ENCODE measurements at places on chromosomes 11 and 22. TPM values are rescaled to one million over a fixed set of nuclear protein-coding genes. Genes with fewer than 3 reads are reported as not detected.

ST3GAL4 gene
- 15.7 TPM for total RNA-seq

RAB39A gene
- 1.3 TPM for total RNA-seq

ENTHD1 gene
- total RNA-seq = not detected

DNA sequence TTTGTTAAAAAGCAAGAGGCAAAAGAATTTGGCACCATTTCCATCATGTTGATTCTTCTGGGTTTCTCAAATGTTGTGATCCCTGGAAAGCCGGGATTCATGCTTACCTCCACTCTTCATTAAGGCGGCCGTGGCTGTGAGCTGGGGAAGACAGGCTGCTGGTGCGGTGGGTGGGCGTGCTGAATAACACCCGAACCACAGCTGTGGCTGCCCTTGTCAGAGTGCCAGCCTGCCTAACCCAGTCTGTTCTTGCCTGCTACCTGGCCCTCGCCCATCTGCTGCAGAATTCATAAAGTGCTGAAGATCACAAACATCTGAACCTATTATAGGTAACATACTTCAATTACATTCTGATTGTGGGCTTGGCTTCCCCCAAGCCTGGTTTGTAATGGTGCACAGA lies 95.8 kb upstream of the RCN1 start:
- no peak for DNase-seq

DNA sequence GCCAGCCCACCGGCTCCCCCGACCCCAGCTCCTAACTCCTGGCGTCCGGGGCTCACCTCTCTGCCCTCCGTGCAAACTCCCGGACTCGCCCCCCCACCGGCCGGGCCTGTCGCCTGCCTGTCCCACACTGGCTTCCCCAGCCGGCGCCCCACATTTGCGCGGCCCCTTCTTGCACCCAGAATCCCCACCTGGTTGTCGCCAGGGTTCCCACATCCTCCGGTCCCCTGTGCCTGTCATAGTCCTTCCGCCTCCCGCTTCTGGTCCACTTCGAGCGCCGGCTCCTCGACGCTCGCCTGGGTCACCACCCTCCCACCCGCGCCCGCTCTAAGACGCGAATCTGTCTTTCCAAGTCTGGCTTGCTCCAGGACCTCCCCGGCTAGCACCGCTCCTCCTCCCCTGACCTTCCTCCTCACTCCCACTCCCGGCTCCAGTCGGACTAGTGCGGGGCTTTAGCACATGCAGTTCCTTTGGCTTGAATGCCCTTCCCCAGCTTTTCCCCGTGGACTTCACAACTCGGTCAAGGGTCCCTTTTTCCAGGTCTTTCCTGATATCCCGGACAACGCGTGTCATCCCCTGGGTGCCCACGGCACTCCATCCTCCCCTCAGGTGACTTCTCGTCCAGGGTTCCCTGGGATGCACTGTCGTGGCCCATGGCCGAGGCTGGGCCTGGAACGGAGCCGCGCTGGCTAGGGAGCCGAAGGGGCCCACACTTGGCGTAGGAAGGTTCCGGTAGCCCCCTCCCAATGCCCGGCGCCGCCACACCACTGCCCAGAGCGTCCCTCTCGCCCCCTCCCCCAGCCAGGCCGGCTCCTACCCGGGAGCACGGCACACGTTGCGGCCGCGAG lies 635 bp downstream of the SCARF2 start:
- no peak for DNase-seq

GRCh38 chr11:16512198-16512898 lies 156.0 kb upstream of the SOX6 start:
- no peak for DNase-seq

GRCh38 chr11:90218606-90219005 lies 4.2 kb downstream of the CHORDC1 start:
- no peak for DNase-seq

GRCh38 chr22:35312198-35313059 lies 12.7 kb downstream of the TOM1 start:
- no peak for DNase-seq

MYRF gene
- 16.6 TPM for total RNA-seq

DNA sequence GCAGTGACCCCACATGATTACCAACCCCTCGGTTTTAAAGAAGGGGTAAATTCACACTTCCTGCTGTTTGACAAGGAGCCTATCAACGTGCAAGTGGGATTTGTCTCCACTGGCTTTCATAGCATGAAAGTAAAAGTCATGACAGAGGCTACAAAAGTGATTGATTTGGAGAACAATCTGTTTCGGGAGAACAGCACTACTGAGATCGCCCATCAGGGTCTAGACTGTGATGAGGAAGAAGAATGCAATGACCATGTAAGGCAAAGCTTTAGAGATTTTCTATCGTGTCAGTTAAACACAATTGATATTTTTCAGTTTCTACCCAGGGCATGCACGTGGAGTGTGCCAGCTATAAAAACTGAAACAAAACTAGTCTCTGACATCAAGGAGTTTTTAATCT lies 41.7 kb downstream of the HORMAD2 start:
- DNase-seq = no peak

WT1 gene
- 8.5 TPM for total RNA-seq

- DNase-seq = no peak
These were observed 29.9 kb downstream of the TRPC6 start for GRCh38 chr11:101553891-101554292.

DNA sequence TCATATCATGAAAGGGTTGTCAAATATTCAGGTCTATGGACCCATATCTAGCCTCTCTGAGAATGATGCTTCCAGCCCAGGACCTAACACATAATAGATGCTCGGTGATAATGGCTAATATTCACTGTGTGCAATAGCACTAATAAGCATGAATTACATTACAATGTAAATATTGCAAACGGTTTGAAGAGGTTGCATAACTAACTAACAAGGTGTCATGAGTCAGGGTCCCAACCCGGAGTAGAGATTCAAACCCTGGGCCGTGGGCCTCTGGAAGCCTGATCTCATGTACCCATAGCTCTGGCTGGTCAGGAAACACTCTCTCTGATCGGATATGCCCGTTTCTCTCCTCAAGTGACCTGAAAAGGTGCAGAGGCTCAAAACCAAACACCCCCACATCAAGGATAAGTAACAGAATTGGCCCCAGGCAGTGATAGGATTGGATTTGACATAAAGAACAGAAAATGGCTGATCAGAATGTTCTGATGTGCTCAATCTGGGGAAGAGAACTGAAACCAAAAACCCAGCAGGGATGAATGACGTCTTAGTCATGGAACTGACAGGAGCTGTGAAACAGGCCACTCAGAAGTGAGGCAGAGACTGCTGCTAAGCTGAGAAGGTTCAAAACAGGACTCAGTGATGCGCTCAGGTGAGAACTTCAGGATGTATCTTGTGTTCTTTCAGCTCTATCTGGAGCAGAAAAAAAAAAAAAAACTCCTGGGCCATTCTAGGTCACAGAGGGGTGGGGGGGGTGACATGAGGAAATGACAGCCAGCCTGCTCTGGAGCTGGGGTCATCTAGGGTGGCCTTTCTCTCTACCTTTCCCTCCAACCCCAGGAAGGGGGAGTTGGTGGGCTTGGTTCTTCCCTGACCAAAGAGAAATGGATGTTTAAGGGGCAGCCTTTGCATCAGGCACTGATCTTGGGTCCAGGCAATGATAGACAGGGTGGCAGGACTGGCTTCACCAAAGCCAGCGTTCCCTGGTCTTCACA lies 6.6 kb upstream of the KCTD17 start:
- no peak for DNase-seq

DNA sequence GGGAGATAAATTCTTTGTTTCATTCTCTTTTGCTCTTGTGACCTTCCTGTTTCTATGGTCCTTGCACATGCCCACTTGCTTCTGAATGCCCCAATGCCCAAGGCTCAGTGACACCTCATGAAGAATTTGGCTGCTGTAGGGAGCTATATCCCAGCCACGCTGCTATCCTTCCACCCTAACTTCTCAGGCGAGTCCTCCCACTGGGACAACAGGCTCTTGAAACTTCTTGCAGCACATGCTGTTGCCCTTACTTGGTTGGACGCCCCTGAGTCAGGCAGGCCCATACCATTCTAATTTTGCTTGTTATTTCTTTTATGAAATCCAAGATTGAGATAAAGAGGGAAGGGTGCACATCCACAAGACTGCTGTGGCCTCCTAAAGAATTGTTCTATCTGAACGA lies 57.6 kb upstream of the BLID start:
- no peak for DNase-seq

SMTNL1 gene
- total RNA-seq = not detected

ESAM gene
- 10.4 TPM for total RNA-seq

CFAP300 gene
- total RNA-seq = 0.96 TPM

DNA sequence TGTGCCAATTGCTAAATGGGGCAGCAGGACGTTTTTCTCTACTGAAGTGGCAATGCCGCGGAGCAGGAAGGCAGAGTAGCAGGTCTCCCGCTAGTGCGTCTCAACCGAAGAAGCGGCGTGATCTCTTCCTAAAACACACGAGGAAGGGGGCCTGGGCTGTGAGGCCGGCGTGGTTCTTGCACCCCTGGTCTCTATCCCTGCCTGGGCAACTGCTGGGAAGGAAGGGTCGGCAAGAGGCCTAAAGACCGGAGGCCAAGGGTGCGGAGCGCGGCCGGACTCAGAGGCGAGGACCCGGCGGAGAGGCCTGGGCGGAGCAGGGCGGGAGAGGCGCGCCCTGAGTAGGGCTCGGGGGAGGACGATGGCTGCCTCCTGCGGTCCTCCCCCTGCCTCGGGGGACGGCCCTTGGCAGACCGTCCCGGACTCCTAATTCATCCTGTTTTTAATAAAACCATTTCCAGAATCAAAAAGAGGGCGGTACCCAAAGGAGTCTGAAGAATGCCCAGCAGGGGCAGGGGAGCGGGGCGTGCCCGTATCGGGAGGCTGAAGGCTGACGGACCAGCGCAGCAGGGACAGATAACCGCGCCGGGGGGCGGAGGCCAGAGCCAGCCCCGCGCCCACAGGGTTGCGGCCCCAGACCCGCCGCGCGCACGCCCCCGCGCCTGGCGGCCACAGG lies 572 bp upstream of the APLP2 start:
- peak; percentile 42 for DNase-seq

GRCh38 chr22:31972180-31972579 lies 27.8 kb downstream of the YWHAH start:
- DNase-seq = no peak

FSHB gene
- total RNA-seq = not detected

- DNase-seq = no peak
These were observed 131.9 kb downstream of the WNT7B start for GRCh38 chr22:45845076-45845487.

GRCh38 chr22:19707347-19708290 lies 6.7 kb upstream of the SEPTIN5 start:
- no peak for DNase-seq

MMP1 gene
- 3.7 TPM for total RNA-seq

GRCh38 chr11:59550842-59551658 lies 39.7 kb downstream of the OR4D9 start:
- no peak for DNase-seq

DNA sequence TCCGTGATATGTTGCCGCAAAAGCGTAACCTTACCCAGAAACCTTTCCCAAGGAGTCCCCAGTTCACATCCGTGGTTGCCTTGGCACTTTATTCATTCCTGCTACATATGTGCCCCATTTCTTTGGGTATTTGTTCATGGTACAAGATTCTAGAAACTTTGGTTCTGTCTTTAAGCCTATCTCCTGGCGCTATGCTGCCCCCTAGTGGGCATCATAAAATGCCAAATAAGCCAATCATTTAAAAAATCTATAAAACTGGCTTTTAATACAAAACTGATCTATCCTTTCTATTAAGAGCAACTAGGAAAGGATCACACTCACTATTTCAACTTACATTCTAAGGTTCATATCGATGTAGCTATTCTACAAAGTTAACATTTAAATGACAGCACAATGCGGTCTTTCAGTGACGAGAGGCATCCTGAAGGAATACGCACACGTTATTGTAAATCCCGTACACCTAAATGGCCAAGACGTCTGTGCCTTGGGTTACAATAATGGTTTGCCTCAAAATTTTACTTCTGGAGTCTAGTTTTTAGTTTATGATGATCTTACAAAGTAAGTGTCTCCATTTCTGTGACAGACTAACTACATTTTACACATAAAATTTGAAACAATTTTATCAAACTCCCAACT lies 16.2 kb downstream of the PIWIL3 start:
- DNase-seq = no peak

CCDC188 gene
- total RNA-seq = 0.55 TPM

DNA sequence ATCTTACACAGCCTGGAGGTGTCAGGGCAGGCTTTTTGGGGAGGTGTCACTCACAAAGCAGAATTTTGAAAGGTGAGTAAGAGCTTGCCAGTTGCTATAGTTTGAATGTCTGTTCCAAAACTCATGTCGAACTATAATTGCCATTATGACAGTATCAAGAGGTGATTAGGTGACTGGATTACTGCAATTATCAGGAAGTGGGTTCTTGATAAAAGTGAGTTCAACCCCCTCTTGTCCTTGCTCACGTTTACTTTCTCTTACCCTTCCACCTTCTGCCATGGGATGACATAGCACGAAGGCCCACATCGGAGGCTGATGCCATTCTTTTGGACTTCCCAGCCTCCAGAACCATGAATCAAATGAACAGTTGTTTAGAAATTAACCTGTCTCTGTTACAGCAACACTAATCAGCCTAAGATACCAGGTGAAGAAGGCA lies 4.7 kb upstream of the C11orf86 start:
- DNase-seq = no peak

DNA sequence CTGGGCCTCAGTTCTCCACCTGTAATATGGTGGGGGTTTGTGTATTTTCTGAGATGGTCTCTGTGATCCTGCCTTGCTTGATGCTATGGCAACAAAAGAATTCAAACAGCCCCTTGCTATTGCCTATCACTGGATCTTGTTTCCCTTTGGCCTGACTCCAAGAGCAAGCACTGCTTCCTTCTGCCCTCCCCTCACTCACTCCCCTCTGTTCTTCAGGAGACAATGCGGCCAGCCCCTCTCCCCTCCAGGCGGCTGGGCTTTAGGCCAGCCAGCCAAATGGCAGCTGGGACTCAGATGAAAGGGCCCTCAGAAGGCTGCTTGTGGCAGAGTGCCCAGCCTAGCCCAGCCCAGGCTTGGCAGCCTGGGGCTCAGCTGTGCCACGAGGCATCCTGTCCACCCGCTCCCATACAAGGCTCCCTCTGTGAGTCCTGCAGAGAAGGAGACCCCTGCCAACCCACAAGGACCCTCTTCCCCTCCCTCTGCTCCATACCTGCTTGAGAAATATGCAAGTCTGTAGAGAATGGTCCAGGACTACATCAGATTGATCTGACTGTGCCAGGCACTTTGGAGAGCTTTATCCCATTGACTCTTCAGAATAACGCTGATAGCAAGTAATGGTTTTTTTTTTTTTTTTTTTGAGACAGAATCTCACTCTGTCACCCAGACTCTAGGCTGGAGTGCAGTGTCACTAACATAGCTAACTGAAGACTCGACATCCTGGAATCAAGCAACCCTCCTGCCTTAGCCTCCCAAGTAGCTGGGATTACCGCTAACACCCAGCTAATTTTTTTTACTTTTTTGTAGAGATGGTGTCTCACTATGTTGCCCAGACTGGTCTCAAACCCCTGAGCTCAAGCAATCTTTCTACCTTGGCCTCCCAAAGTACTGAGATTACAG lies 7.6 kb upstream of the KCTD14 start:
- DNase-seq = no peak

- DNase-seq = no peak
These were observed 81.9 kb downstream of the RAB30 start for GRCh38 chr11:82989628-82990404.

GRCh38 chr11:82229341-82229740 lies 504.3 kb downstream of the FAM181B start:
- no peak for DNase-seq

MYEOV gene
- total RNA-seq = 36.9 TPM

KCNJ4 gene
- not detected for total RNA-seq

Measured in kidney epithelial cell (primary cell).